ENCODE measurements at places on chromosomes 2 and 18.
A peak's percentile ranks its signal among the peaks of the same experiment; 100 is the strongest.

GRCh38 chr18:71831039-71831438 is 713.1 kb downstream of the CBLN2 start:
- no peak for DNase-seq

- no peak for DNase-seq
These were observed 28.8 kb upstream of the SLC3A1 start for GRCh38 chr2:44246436-44246835.

GRCh38 chr2:48423376-48423775 is 106.6 kb upstream of the STON1 start:
- DNase-seq, result peak; percentile 54

GRCh38 chr18:11587432-11587831 is 22.0 kb upstream of the SLC35G4 start:
- DNase-seq, result no peak

GRCh38 chr2:10919771-10920621 is 8.3 kb downstream of the KCNF1 start:
- no peak for DNase-seq

DNA sequence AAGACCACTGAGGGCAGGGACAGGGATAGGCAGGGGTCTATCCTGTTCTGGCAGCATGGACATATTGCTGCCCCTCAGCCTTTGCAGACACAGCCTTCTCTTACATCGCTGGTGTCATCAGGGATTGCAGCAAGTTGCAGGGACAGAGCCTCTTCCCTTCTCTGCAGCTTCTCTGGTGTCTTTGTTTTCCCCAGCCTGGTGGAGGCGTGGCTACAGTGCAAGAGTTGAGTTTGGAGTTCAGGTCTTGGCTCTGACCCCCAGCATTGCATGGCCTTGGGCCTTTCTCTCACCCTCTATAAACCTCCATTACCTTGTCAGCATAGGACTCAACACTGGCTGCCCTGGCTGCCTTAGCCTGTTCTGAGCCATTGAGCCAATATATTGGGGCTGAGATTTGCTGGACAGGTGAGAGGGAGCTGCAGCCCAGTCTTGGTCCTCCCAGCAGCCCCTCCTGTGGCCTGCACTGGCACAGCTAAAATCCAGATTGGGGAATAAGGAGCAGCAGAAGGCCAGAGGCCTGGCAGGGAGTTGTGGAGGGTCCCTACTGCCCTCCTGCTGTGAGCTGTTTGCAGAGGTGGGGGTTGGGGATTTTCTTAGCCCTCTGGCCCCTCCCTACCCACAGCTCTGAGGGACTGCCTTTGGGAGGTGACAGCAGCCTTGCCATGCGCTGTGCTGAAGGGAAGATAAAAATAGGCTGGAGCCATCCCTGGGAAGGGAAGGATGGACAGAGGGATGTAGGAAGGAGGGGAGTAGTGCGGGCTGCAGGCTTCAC is 22.8 kb downstream of the EHD3 start:
- DNase-seq, result no peak

- DNase-seq, result no peak
These were observed 59.7 kb downstream of the EPC2 start for GRCh38 chr2:148704247-148704646.

GRCh38 chr2:55493220-55493619 is 26.3 kb upstream of the CFAP36 start:
- no peak for DNase-seq

GRCh38 chr2:81077396-81077795 is 772.8 kb upstream of the LRRTM1 start:
- DNase-seq, result no peak

- DNase-seq, result no peak
These were observed 15.6 kb downstream of the SLC39A10 start for GRCh38 chr2:195672674-195673073.
